ENCODE measurements at places on chromosomes 3 and 15.
A peak's percentile ranks its signal among the peaks of the same experiment; 100 is the strongest.

DNA sequence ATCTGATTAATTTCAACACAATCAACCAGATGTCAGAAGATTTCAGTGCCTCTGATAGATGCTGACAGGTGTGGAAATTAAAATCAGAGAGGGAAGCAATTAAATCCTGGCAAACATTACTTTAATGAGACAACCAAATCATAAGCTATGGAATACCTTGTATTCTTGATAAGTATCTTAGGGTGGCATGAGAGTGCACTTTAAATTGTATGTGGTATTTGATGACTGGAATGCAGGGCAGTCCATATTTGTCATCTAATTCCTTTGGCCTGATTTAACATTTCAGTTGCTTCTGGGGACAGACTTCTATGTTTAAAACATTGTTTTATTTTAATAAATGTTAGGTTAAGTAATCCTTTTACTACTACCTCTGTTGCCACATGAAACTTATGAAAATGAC is 184.1 kb downstream of the LPP start:
- no peak for DNase-seq

- no peak for DNase-seq
These were observed 59.7 kb upstream of the MBNL1 start for GRCh38 chr3:152209060-152209459.

DNA sequence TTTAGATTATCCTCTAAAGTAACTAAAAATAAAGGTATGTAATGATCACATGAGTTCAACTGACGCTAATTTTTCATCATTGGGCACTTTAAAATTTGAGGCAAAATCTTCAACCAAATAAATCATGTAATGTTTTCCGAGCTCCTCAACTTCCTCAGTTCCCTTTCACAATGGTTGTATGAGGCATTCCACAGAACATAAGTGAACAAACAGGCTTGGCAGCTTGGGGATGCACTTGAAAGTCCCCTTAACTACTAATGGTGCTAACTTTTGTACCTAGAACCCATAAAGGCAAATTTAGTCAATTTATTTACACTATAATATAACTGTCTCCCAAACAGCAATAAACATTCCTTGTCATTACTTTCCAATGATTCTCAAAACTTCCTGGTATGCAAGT is 1137.9 kb downstream of the ROBO2 start:
- DNase-seq, result no peak

- DNase-seq, result no peak
These were observed 96.1 kb downstream of the HMG20A start for GRCh38 chr15:77516786-77517185.

- no peak for DNase-seq
These were observed 276.7 kb upstream of the RARB start for GRCh38 chr3:25151281-25151902.

- DNase-seq, result no peak
These were observed 32.6 kb downstream of the POMGNT2 start for GRCh38 chr3:43073116-43073835.

DNA sequence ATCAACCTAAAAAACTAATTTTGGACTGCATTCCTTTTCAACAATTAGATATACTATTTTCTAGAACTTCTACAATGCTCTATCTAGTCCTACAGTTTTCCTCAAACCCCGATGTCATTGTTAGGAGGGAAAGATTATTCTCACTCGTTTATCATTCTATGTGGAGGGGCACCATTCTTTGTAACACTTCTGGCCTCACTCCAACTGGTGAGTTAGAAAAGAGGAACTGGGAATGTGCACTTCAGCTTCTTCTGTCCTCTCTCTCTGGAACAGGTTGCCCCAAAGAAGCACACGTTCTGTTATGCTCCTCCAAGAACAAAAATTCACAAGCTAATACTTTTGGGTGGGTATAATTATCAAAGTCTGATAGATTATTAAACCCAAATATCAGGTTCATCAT is 137.9 kb downstream of the UACA start:
- DNase-seq, result peak; percentile 3

- DNase-seq, result no peak
These were observed 138.4 kb downstream of the GHSR start for GRCh38 chr3:172309741-172310427.
